ENCODE measurements at places on chromosomes 2 and 18.

GRCh38 chr2:37570773-37571586 lies 100.5 kb downstream of the CDC42EP3 start:
- no peak for DNase-seq

DNA sequence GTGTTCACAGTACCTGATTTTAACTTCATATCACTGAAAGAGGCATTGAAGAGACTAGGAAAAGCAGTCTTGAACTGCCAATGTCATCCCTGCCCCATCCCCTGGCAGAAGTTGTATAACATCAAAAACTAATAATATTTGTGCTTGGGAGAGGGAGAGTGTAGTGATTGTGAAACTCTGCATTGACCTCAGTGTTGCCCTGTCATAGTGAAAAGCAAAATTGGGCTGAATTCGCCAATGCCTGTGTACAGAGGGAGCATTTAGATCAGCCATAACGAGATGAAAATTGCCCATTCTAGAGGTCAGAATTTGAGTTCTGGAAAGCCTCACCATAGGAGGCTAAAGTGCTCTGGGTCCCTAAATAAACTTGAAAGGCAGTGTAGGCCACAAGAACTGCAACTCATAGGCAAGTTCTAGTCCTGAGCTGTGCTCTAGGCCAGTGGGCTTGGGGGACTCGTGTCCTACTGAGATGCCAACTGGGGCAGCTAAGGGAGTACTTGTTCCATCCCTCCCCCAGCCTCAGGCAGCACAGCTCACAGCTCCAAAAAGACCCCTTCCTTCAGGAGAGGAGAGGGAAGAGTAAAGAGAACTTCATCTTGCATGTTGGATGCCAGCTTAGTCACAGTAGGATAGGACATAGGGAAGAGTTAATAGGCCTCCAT lies 855.6 kb downstream of the TSN start:
- DNase-seq, result no peak

DNA sequence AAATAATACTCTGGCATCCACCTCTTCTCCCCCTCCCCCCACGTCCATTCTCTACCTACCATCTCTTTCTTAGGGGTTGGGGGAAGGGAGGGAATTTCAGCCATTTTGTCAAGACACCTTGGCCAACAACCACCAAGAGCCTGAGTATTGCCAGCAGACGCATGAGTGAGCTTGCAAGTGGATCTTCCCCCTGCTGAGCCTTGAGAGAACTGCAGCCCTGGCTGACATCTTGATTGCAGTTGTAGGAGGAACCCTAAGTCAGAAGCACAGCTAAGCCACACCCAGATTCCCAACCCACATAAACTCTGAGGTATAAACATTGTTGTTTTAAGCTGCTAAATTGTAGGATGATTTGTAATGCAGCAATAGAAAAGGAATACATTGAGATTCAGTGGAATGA lies 165.6 kb downstream of the TMEFF2 start:
- DNase-seq, result no peak

- no peak for DNase-seq
These were observed 14.0 kb upstream of the PLB1 start for GRCh38 chr2:28481905-28482304.

DNA sequence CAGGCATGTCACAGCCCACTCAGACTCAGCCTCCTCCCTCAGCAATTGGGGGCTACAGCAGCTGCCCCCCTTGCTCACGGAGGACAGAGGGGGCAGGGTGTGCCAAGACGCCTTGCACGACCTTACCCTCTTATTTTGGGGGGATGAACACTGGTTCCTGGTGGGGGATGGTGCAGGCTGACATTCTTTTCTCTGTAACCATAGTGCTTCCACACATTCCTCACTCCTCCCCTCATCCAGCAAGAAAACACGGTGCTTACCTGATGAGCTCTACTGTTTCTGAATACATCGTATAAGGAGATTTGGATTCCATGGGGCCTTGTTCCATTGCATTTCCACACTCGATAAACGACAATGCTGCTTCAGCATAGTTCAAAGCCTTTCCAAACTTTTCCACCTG lies 75.4 kb upstream of the REV1 start:
- no peak for DNase-seq

GRCh38 chr2:209451209-209451834 lies 27.5 kb downstream of the MAP2 start:
- DNase-seq, result no peak

Data from DMS79 (cell line).